Activated CD8-positive, alpha-beta memory T cell treated with anti-CD3 and anti-CD28 coated beads, Interleukin-2, amount 50 U/mL, for 48 hours (primary cell): ENCODE measurements at places on chromosomes 6 and 20.

GRCh38 chr6:111580826-111581505 lies 24.7 kb downstream of the TRAF3IP2 start:
- DNase-seq, result no peak

DNA sequence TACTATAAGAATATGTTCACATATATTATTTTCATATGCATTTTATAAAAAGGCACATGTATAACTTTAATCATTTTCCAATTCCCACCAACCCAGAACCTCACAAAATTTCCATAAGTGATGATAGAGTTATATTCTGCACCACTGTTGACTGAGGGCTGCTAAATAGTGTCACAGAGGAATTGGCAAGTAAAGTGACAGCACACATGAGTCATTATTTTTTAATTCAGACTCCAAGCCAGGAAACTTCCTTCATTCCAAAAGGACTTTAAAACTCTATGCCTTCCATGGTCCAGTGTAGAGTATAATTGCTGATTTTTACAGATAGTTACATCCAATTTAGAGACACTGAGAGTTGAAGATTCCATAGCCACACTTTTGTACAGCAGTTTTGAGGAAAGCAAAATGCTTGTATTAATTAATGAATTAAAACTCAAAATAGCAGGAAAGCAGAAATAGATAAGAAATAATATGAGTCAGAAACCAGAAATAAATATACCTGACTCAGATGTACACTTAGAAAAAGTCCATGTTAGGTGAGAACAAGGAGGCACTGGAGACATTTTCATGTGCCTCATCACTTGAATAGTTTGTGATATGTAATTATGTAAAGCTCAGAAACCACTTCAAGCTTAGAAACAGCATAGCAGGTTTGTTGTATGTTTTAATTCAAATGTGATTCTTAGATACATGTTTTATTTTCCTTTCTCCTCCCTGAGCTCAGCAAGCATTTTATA lies 425.2 kb upstream of the OPRM1 start:
- DNase-seq, result no peak

GRCh38 chr20:1818895-1819294 lies 76.3 kb upstream of the SIRPA start:
- no peak for DNase-seq

- no peak for DNase-seq
Observed at GRCh38 chr6:169648092-169648491, 53.7 kb downstream of the WDR27 start.

GRCh38 chr20:32574296-32575226 lies 10.6 kb downstream of the NOL4L start:
- peak; percentile 72 for DNase-seq

DNA sequence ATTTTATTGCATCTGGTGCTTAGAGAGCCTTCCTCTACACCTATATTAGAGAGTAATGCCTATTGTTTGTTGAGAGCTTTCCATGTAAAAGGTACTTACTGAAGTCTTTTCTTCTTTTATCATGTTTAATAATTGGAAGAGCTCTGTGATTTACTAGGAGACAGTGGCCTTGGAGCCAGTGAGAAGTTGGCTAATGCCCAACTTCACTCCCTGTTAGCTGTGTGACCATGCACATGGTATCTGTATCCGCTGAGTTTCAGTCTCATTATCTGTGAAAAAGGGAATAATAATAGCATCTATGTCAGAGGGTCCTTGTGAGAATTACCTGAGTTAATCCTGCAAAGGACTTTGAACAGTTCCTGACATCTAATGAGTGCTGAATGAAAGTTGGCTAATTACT lies 105.0 kb downstream of the CD109 start:
- DNase-seq, result no peak

GRCh38 chr20:48716086-48716485 lies 111.7 kb downstream of the PREX1 start:
- peak; percentile 77 for DNase-seq

- DNase-seq, result no peak
Observed at GRCh38 chr6:158799051-158799792, 19.9 kb downstream of the EZR start.

DNA sequence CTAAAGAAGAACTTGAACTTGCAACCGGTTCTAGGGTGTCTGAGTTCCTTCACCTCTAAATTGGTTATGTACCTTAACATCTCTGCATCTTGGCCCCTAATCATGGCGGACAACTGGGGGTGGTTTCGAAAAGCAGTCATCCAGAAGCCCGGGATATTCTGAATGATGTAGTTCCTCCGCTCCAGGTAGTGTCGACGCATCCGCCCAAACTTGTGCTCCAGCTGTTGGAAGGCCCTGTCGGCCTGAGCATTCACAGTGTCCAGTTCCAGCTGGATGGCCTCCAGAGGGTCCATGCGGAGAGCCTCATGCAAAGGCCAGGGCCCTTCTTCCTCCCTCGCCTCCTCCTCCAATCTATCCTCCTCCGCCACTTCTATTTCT lies 887 bp downstream of the TSPYL1 start:
- no peak for DNase-seq

DNA sequence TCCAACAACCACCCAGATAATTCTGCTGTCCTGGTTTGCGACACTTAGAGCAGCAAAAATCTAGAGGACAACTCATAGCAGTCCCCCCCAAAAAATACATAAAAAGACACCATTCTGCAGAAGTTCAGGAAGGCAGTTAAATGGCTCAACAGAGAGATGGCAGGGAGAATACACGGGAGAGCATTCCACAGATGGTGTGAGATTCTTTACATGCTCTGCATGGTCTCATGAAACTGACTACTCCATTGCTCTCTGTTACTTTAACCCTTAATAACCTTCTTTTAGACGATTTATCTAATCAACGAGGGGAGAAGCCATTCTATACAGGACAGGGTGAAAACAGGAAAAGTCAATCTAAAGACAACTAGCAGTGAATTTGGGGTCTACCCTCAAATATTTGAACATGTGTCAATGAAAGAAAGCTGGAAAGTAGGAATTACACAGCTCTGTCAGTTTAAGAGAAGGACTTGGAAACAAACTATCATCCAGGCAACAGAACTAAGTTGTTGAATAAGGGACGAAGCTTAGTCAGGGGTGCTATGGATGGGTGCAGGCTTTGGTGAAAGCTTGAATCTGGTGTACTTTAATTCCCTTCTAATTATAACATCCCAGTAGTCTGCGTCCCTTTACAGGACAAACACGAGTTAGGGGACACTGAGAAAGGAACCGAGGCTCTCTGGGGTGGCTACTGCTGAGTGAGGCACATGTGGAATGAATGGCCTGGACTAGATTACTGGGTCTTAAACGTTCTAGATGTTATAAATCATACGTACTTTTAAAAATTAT lies 5.1 kb downstream of the PERP start:
- no peak for DNase-seq

GRCh38 chr6:157710604-157711003 lies 112.4 kb upstream of the SNX9 start:
- DNase-seq, result no peak

GRCh38 chr6:52697903-52698302 lies 27.0 kb downstream of the TMEM14A start:
- no peak for DNase-seq

- no peak for DNase-seq
Observed at GRCh38 chr6:938916-939315, 246.0 kb upstream of the EXOC2 start.

GRCh38 chr6:149751239-149751638 lies 1.7 kb downstream of the PCMT1 start:
- DNase-seq, result no peak

DNA sequence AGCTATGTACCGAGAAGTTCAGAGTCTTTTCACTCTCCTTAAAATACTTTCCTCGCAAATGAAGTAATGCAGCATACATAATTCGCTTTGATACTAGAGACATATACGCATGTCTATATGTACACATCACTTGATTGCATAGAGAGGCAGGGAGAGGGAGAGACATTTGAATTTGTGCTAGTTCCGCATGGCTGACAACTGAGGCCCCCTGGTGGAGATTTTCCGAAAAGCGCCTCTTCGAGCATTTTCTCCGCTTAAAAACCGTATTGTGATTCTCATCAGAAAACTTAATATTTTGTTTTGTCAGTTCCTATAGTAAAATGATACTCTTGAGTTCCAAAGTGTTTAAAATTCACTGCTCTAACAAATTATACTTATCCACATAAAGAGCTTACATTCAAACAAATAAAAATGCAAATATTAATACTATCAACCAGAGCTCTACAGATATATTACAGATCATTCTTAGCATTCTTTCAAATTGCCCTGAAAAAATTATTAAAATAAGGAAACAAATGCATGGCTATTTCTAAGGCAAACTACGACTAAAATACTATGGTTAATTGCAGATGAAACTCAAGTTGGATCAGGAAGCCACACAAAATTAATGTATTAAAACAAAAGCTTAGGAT lies 637 bp downstream of the MYLK4 start:
- DNase-seq, result peak; percentile 88

- DNase-seq, result peak; percentile 62
Observed at GRCh38 chr6:144725736-144726522, 440.8 kb downstream of the UTRN start.

DNA sequence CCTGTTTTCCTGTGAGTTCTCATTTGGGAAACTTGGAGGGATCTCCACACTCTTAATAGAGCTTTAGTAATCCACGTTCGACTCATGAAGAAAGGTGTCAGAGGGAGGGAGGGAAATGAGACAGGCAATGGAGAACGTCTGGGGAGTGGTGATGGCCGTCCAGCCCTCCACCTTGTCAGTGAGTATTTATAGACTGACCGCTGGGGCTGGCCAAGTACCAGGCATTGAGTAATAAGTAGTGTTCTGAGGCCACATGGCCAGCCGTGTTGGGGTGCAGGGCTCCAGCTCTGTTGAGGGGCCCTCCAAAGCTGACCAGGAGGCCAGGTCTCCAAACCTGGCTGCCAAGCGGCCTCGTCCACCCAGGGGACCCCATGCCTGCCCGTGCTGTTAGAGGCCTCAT lies 11.3 kb upstream of the DSN1 start:
- no peak for DNase-seq

GRCh38 chr6:130434174-130434873 lies 68.5 kb downstream of the TMEM200A start:
- DNase-seq, result no peak

GRCh38 chr20:55693641-55694040 lies 311.7 kb downstream of the CBLN4 start:
- no peak for DNase-seq

DNA sequence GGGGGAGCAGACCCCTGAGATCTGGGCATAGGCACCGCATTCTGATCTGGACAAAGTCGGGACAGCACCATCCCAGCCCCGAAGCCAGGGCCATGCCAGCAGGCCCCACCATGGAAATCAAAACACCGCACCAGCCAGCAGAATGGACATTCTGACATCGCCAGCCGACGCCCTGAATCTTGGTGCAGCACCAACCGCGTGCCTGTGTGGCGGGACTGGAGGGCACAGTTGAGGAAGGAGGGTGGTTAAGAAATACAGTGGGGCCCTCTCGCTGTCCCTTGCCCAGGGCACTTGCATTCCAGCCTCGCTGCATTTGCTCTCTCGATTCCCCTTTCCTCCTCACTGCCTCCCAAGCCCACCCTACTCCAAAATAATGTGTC lies 2.0 kb downstream of the NNAT start:
- no peak for DNase-seq

DNA sequence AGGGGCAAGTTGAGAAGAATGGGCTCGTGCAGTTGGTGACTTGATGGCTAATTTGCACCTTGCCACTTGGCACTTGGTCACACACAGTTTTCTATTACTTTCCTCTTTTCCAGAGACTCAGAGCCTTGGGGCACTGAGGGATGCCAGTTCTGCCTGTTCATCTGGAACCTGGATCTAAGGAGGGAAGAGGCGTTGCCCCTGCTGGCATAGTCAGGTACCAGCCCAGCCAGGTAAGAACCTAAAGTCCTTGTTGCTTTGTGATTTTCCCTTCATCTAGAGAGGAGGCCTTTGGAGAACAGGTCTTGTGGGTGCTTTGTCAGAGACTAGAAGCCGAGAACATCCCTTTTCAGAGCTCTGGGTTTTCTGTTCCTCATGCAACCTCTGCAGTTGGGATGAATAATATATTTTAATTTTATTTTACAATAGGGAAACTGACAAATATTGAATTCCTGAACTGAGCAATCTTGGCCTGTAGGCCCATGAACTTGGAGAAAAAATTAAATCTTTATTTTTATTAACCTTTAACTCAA lies 11.4 kb downstream of the SYTL3 start:
- DNase-seq, result peak; percentile 50

DNA sequence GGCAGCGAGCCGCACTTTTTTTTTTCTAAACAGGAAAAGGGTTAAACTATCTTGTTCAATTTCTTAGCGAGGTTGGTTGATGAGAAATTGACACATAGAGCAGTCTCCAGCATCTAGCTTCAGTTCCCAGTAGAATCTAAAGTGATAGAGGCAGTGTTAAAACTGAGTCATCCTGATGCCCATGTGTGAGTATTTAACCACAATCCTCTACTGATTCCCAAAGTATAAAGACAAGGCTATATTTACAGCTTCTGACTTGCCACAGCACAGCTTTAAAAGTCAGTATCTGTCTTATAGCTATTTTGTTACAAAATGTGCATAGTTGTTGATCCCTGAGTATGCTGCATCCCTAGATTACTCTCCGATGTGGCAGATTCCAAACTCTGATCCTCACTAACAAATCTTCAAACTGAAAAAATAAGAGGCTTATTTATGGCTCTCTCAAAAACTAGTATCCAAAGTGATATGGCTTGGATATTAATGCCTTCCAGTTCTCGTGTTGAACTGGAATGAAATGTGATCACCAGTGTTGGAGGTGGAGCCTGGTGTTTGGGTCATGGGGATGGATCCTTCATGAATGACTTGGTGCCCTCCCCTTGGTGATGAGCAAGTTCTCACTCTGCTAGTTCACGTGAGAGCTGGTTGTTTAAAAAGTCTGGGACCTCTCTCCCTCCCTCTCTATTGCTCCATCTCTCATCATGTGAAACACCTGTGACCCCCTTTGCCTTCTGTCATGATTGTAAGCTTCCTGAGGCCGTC lies 13.1 kb upstream of the POPDC3 start:
- DNase-seq, result no peak

DNA sequence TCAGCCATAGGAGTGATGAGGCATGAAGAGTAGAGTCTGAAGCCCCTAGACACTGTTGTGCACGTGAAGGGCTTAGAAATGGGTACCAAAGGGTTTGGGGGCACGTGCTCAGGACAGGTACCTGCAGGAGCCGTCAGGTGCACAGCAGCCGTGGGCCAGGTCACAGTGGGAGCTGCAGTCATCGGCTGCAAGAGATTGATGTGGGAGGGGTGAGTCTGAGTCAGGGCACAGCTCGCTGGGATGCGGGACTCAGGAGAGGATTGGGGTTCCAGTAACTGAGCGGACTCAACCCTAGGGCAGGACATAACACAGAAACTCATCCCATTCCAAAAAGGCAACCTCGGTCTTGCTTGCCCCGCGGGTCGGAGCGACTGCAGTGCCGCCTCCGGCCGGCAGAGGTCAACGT lies 1.1 kb downstream of the DLK2 start:
- peak; percentile 85 for DNase-seq

DNA sequence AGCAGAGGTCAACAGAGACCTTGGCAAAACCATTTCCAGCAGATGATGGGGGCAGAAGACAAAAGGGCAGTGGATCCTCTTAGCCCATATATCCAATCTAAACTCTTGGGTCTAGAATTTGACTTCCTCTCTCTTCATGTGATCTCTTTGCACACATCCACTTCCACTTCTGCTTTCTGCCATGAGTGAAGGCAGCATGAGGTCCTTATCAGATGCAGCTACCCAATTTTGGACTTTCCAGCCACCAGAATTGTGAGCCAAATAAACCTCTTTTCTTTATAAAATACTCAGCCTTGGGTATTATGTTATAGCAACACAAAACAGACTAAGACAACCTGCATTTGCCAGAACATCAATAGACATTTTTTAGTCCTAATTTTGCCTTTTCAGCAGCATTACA lies 191.6 kb downstream of the ADAT2 start:
- DNase-seq, result no peak
